ENCODE measurements at places on chromosomes 11 and 22. TPM values are rescaled to one million over a fixed set of nuclear protein-coding genes. Genes with fewer than 3 reads are reported as not detected.

The APOA1 gene
- total RNA-seq = not detected

The SAA4 gene
- total RNA-seq = not detected

The GPHA2 gene
- not detected for total RNA-seq

The PLAAT5 gene
- total RNA-seq = not detected

The PLAAT4 gene
- 2.9 TPM for total RNA-seq

The ALG8 gene
- 29.4 TPM for total RNA-seq

The SORL1 gene
- 0.53 TPM for total RNA-seq

The IL18 gene
- 0.99 TPM for total RNA-seq

The GAB4 gene
- not detected for total RNA-seq

The PRG3 gene
- total RNA-seq = not detected

The IGSF22 gene
- total RNA-seq = not detected

The MOGAT2 gene
- not detected for total RNA-seq

The PYGM gene
- total RNA-seq = 0.35 TPM

The NLRX1 gene
- 15.5 TPM for total RNA-seq

The NRIP3 gene
- 4.0 TPM for total RNA-seq

The LRRC32 gene
- 16.1 TPM for total RNA-seq

The OR5A1 gene
- total RNA-seq = not detected

Data from pulmonary artery endothelial cell (primary cell).